ENCODE measurements at places on chromosomes 13 and 19.

GRCh38 chr19:35522745-35523327 is 5.3 kb downstream of the SBSN start:
- DNase-seq, result no peak

DNA sequence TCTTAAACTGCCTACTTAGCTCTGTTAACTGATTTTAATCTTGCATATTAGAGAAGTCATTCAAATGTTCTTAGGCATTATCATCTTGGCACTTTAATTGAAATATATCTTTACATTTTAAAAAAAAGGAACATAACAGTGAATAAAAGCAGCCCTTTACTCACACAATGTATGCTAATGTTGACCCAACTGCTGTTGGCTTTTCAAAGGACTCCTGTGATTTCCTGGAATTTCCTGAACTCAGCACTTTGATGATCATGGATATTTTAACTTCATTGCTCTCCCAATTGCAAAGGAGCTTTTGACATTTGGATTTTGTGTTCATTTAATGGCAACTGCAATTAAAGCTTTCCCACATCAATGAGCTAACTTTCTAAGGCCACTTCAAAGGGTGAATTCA is 1230.3 kb downstream of the DIAPH3 start:
- DNase-seq, result no peak

DNA sequence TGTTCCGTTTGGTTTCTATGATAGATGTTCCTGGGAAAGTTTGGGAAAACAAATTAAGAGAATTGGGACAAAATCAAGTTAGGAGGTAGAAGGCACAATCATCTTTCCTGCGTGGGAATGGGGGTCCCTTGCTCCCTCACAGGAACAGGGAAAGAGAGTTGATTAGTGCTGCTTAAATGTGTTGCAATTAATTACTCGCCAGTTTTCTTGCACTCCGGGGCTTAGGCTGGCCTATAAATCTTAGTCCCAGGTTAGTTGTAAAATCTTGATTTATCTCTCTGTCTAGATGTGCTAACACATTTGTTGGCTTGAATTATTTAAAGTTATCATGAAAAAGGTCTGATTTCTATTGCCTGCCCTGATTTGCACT is 10.1 kb downstream of the B3GLCT start:
- DNase-seq, result no peak

DNA sequence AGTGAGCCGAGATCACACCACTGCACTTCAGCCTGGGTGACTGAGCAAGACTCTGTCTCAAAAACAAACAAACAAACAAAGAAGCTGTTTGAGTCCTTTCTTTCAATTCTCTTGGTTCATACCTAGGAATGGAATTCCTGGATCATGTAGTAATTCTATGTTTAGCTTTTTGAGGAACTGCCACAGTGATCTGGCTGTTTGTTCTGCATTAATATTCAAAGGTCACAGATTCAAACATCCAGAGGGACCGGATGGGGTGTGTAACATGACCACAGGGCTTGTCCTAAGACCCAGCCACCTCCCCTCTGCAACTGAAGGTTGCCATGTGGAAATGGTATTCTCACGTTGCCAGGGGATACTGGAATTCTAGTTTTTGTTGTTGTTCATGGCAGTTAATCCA is 10.2 kb downstream of the COLGALT1 start:
- no peak for DNase-seq

Data from glomerular endothelial cell (primary cell).